ENCODE measurements at places on chromosomes 5 and 9. TPM values are rescaled to one million over a fixed set of nuclear protein-coding genes. Genes with fewer than 3 reads are reported as not detected.
A peak's percentile ranks its signal among the peaks of the same experiment; 100 is the strongest.

CHSY3 gene
- total RNA-seq: 4.8 TPM

DNA sequence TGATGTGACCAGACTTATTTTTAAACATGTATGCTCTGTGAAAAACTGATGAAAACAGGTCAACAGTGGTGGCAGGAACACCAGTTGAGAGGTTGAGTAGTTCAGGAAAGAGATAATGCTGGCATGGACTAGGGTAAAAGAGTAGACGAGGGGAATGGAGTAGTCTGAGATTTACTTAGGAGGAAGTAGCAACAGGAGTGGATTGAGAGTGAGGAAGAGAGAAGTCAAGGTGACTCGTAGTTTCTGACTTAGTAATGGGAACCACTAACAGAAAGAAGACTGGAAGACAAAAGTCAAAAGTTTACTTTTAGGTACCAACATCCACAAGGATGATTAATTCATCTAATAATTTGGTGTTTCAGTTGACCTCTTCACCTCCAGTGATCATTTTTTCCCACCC lies 3.6 kb downstream of the SRA1 start:
- no peak for DNase-seq

GRCh38 chr9:126225611-126226609 lies 100.7 kb upstream of the MVB12B start:
- DNase-seq: no peak

DNA sequence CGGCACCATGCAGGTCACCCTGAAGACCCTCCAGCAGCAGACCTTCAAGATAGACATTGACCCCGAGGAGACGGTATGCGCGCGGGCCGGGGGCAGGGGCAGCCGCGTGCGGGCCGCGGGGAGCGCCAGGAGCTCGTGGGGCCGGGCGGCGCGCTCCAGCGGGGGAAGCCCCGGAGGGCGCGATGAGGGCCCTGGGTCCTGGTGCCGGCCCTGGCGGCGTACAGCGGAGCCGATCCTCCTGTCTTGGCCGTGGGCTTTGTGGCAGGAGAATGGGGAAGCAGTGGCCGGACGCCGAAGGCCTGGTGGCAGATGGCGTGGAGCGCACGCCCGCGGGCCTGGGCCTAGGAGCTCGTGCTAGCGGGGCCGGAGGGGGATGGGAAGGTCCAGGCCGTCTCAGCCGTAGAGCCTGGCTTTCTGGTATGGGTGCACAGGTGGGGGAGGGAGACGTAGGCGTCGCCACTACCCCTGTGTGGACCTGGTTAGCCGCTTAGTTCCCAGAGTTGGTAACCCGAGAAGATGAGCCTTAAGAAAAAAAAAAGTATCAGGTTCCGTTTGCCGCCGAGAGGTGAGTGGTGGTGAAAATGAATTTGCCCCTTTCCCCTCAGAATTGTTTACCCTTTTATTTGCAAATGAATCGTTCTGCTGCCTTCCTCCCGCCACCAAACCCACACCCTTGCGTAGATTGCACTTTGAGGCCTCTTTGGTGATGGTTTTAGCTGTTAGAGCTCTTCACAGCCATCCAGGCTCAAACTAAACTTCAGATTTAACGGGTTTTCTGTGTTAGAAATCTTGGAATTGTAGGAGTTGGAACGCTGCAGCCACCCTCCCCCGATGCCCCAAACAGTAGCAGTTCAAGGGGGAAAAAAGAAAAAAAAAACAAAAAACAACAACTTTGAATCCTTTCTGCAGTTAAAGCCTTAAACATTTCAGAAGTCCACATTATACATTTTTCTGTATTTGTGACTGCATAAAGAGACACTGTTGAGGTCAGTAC lies 841 bp downstream of the RAD23B start:
- DNase-seq: peak; percentile 90

- DNase-seq: no peak
These were observed 189.2 kb downstream of the HINT1 start for GRCh38 chr5:130975847-130976246.
